Mesenteric fat pad (tissue), 1 donor: ENCODE measurements at places on chromosomes 6 and 20.

- DNase-seq, result no peak
Measured at GRCh38 chr6:156718647-156719394, 58.4 kb upstream of the ARID1B start.

GRCh38 chr20:21705575-21706260 lies at the start of gene PAX1:
TSS of gene PAX1 (plus strand) at chr20:21705664. CDS start at chr20:21705713, 49 bp downstream.
- peak; percentile 72 for DNase-seq

- DNase-seq, result no peak
Measured at GRCh38 chr6:54717849-54718455, 128.6 kb upstream of the FAM83B start.

DNA sequence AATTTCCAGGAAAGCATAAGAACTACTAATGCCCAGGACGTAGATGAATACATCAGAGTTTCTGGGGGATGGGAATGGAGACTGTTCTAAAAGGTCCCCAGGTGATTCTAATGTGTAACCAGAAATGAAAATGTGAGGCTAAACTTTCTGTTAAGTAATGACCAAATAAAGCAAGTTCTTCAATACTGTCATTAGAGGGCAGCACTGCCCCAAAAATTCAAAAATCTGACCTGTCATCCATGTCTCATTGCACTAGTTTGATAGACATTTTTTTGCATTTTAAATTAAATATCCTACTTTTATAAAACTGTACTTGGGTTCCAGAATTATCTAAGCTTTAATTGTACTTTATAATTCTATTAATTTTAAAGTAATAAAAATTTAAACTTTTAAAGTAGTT lies 94.9 kb downstream of the RFX6 start:
- no peak for DNase-seq

DNA sequence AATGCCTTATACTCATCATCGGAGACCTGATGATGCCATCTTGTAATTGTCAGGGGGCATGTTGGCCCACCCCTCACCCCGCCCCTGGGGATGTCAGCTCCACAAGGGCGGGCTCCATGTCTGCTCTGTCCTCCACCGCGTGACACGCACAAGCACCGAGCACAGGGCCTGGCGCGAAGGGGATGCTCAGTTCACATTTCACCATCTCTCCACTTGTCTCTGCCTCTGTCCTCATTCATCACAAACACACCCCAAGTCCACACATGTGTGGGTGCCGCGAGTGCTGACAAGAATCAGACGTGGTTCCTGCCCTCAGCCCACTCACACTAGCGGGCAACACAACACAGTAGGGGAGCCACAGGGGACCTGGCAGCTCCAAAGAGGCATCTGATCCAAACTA lies 151.2 kb upstream of the PTPN1 start:
- DNase-seq, result no peak

DNA sequence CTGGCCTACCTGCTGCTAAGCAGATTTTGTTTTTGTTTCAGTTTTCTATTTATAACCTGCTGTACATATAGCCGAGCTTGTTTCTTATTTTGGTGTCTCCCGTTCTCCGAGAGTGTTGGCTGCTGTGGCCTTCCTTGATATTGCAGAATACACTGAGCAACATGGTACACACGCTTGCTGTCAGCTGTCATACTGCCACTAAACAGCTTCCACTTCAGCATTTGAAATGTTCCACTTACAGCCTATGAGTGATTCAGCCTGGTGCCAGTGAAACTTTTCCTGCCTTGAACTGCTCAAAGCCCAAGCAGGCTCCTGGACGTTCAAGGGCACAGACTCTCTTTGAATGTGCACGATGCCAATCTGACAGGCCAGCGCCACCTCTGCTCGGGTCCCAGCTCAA lies 87.1 kb downstream of the PSMG4 start:
- DNase-seq, result no peak

DNA sequence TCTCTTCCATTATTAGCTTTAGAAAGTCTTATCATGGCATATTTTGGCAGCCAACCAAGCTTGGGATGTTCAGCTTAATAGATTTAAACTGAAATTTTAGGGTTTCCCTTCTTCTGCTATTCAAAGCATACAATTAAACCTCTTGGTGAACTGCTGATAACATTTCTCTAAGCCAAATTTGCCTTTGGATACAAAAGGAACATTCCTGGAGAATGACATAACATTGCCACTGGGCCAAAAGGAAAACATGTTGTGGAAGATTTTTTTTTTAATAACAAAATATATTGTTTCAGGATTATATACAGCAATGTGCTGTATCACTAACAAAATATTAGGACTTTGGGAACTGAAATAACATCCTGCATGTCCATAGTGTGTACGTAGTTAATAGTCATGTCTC lies 215.1 kb upstream of the TBX18 start:
- no peak for DNase-seq

- DNase-seq, result no peak
Measured at GRCh38 chr6:42339991-42340401, 111.7 kb downstream of the TRERF1 start.

GRCh38 chr20:12570371-12570770 lies 438.4 kb upstream of the SPTLC3 start:
- no peak for DNase-seq

- DNase-seq, result no peak
Measured at GRCh38 chr20:3021327-3021726, 22.1 kb upstream of the GNRH2 start.

- DNase-seq, result no peak
Measured at GRCh38 chr20:39036851-39037250, 74.7 kb downstream of the DHX35 start.

GRCh38 chr6:8064638-8065518 lies 689 bp upstream of the BLOC1S5 start:
- no peak for DNase-seq

GRCh38 chr6:1609041-1609647 lies 571 bp upstream of the FOXC1 start:
- DNase-seq, result no peak

DNA sequence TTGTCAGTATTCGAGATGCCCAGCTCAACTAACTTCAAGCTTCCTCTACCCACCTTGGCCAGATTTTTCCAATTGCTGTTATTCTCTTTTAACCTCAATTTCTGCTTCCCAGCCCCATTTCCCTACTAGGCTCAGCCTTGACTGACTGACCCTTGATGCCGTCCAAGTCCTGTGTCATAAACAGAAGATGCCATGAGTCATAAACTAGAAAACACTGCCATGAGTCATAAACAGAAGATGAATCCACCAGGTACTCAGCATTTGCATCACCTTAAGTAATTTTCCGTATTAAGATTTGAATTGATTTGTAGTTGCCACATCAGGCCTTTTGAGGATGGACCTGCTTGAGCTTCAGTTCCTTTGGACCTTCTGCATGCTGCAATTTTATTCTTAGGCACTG lies 123.8 kb downstream of the FAM83B start:
- no peak for DNase-seq

- DNase-seq, result no peak
Measured at GRCh38 chr20:34058831-34059230, 53.2 kb downstream of the EIF2S2 start.

GRCh38 chr20:57590485-57591288 lies 29.5 kb downstream of the ZBP1 start:
- no peak for DNase-seq

DNA sequence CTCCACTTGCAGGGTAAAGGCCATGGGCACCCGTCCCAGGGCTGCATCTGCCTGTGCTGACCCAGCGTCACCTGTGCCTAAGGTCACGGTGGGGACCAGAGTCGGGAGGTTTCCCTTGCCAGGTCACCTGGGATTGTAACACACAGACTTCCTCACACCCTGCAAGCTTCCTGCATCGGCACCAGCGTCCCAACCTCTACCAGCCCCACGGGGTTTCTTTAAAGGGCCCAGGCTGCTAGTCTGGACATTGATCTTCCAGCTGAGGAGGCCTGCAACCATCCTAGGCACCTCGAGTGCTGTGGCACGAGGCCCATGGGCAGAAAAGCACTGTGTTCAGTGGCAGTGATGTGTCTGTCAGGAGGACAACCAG lies 12.6 kb downstream of the ACSS1 start:
- no peak for DNase-seq

DNA sequence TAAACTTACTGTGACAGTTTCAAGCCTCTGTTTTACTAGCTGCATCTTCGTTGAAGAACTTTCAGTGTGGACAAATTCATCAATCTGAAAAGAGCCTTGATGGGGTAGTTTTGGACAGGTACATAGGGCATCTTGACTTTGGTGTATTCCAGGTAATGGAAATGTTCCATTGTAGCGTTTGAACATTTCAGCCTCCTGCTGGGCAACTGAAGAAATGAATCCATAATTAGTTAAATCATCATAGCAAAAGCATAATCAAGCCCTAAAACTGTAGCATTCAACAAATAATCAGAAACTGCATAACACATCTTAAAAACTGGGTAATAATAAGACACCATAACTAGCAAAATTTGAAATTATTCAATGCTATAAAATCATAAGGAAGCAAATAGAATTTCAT lies 86.2 kb downstream of the AHI1 start:
- no peak for DNase-seq

DNA sequence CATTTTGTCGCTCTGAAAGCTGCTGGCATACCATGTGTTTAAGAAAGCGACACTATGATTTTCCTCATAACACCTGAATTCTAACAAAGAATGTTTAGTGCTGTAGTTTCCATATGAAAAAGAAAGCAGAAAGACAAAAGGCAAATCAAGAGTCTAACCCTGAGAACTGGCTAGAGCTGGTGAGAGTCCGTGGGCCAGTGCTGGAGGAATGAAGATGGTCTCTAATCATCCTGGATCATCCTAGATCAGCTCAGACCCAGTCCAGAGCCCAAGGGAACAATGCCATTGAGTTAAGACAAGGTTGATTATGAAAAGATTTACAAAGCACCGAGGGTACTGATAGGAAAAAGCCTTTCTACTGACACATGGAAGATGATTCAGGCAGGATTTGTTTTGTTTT lies 73.0 kb upstream of the MYLIP start:
- DNase-seq, result no peak

GRCh38 chr6:26043384-26044139 lies 43.7 kb upstream of the HFE start:
- no peak for DNase-seq

GRCh38 chr6:163986313-163986712 lies 571.8 kb downstream of the QKI start:
- DNase-seq, result no peak

- no peak for DNase-seq
Measured at GRCh38 chr6:28589234-28589956, 63.7 kb downstream of the GPX5 start.

DNA sequence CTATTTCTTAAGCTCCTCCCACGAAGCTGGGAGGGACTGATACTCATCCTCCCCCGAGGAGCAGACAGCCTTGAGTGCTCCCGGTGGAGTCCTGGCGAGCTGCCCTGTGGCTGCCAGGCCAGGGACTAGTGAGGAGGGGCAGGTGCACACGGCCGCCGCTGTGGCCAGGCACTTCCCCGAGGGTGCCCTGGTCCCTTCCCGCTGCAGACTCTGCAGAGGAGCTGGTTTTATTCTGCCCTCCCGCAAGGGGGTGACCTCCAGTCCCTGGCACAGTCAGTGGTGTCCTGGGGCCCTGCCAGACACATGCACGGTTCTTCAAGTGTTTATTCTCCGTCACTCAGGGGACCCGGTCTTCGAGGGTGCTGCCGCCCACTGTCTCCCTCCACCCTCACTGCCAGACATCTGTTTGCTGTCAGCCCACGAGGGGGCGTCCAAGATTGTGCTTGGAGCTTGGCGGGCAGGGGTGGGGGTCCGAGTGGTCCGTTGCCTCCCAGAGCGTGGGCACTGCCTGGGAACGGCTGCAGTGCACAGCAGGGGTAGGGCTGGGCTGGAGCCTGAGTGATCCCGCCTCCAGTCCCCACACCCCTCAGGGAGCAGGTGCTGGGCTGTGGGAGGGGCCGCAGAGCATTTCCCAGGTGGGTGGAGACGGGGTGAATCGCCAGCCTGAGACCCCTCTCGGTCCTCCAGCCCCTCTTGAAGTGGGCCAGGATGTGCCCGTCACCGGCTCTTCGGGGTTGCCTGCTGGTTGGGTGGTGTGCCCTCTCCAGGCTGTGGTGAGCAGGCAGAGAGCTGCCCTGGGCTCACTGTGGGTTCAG lies 3.1 kb upstream of the CABLES2 start:
- DNase-seq, result no peak

DNA sequence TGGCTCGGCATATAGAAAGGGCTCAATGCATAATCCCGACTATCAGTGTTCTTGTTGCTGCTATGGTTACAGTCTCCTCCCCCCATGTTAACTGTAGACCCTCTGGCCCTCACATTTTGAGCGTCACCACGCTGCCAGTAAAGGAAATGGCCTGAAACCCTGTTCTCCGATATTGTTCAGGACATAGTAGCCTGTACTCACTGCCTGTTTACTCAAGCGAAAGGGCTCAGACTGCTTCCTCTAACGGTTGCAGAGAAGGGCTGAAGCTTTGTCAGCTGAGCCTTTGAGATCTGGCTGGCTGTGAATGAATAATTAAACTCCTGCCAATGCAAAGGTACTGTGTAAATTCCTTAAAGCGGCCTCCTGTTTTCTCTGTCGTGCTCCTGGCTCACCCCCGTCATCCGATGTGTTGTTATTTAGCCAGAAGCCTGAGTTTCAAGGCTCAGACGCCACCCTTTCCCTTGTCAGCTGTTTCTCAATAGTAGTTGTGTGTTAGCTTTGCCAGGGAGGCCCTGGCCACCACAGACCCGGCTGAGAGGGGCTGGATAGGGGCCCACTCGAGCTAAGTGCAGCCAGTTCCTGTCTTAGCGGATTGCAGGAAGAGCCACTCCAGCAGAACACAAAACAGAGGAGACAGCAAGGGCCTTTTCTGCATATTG lies 31.2 kb upstream of the RALGAPA2 start:
- DNase-seq, result no peak

DNA sequence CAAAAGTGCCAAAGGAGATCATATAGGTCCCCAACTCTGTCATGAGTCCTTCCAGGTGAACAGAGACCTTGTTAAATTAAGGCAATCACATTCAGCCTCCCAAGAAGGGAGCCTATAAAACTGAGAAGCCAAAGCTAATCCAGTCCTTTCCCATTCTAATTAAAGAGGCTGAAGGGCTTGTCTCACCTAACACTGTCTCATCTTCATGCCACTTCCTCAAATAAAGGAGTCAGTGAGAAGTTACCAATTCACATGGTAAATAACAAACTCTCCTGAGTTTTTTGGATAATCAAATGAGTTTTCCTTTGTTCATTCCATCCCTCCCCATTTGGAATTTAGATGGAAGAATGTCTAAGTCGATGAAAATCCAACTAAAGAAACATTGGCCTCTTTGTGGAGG lies 242.8 kb downstream of the UST start:
- DNase-seq, result no peak

DNA sequence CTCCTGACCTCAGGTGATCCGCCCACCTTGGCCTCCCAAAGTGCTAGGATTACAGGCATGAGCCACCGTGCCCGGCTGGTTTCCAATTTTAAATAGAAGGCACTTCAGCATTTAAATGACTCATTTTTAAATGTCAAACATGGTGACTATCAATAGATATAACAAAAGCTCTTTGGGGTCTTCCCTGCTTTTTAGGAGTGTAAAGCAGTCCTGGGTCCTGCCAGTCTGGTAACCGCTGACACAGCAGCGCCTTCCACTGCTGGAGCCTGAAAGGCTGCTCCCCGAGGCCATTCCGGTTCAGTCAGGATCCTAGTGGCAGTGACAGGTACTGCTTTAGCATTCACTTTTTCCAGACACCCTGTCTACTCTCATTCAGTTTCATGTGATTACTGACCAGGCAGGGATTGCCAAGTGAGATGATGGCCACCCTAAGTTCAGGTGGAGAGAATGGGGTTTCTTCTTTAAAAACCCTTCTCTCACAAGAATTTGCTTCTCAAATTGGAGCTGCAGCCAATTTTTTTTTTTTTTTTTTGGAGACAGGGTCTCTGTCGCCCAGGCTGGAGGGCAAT lies 5.1 kb downstream of the DIDO1 start:
- no peak for DNase-seq

- no peak for DNase-seq
Measured at GRCh38 chr20:51029963-51030920, 7.3 kb upstream of the KCNG1 start.

- DNase-seq, result no peak
Measured at GRCh38 chr6:72559555-72559954, 62.3 kb upstream of the KCNQ5 start.
